NCI-H2107 (cell line): ENCODE measurements at places on chromosomes 7 and 10.

GRCh38 chr10:90051474-90051873 is 350.1 kb downstream of the KIF20B start:
- no peak for DNase-seq

- no peak for DNase-seq
Observed at GRCh38 chr10:120570418-120570817, 113.4 kb downstream of the PLPP4 start.

DNA sequence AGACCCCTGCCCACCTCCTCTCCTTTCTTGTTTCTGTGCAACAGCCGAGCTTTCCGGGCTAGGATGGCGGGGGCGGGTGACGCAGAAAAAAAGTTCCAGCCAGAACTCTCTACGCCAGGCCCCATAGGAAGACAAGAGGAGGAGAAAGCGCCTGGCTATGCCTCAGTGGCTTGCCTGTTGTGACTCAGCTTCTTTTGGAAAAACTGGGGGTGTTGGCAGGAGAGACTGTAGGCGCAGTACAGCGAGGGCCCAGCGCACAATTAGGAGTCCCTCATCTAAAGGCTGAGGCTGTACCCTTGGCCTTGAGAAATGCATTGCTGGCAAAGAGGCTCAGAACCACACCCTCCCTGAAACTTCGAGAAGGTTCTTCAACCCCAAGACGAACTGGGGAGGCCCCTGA is 28.0 kb upstream of the KPNA7 start:
- no peak for DNase-seq

GRCh38 chr7:32250471-32251260 is 180.5 kb upstream of the PDE1C start:
- no peak for DNase-seq

DNA sequence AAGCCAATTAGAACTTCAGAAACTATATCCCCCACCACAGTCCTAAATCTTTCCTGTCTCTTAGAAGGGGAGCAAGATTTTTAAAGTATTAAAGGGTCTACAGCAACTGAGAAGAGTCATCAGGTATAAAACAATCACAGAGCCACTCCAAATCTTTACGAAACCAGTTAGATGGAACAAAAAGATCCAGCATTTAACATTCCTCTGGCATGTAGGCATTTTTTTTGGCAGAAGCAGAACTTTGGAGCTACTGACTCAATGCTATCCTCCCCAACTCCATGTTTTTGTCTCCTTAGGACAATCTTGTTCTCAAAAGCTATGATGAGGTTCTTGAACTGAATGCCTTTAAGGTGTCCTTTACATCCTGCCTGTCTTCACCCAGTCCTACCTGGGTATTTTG is 333.3 kb downstream of the PRPF18 start:
- DNase-seq = no peak

GRCh38 chr7:867406-868188 is 8.8 kb upstream of the GET4 start:
- DNase-seq = no peak
